ENCODE measurements at places on chromosomes 1 and 21.

- no peak for DNase-seq
Observed at GRCh38 chr1:164579381-164579780, 20.4 kb downstream of the PBX1 start.

GRCh38 chr1:61171974-61172373 is 89.6 kb downstream of the NFIA start:
- DNase-seq: no peak

GRCh38 chr1:233718057-233718456 is 104.2 kb downstream of the KCNK1 start:
- no peak for DNase-seq

- DNase-seq: no peak
Observed at GRCh38 chr1:44250068-44250781, 37.0 kb downstream of the DMAP1 start.

- DNase-seq: no peak
Observed at GRCh38 chr1:30781906-30782305, 24.3 kb upstream of the LAPTM5 start.

- DNase-seq: no peak
Observed at GRCh38 chr1:36657826-36658225, 175.1 kb upstream of the CSF3R start.

DNA sequence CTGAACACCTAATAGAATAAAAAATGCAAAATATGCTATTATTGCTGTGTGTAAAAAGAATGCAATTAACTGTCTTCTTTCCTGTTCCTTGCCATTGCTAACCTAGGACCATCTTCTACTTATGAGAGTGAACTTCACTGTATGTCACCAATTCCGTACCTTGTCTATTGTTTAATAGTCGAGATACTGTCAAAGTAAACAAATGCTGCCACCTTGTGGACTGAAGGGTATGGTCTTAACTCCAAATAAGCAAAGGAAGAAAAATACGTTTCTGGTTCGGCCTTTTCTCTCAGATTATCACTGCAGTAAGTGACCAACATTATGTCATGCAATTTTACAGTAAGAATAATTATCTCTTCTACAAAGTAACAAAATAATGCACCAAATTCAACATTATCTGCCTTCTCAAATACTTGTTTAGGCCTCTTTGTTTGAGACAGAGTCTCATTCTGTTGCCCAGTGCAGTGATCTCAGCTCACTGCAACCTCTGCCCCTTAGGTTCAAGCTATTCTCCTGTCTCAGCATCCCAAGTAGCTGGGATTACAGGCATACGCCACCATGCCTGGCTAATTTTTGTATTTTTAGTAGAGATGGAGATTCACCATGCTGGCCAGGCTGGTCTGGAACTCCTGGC is 133.4 kb downstream of the COP1 start:
- peak; percentile 54 for DNase-seq

DNA sequence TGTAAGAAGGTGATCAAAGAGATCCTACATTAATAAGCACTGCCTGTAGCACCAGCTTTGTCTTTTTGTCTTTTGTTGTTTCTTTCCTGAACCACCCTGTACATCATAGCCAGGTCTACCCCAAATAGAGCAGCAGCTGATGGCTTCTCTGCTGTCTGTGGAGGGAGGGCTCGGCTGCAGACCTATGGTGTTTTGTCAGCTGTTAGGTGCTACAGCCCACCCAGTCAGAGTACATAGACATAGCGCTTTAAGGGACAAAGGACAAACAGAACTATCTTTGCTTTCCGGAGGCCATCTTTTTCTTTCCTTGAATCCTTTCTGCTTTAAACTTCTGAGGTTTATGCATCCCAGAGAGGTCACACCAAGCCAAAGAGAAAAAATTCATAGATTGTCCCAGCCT is 258.1 kb downstream of the ZNF648 start:
- DNase-seq: no peak

GRCh38 chr1:14650951-14651350 is 52.5 kb downstream of the KAZN start:
- DNase-seq: no peak

DNA sequence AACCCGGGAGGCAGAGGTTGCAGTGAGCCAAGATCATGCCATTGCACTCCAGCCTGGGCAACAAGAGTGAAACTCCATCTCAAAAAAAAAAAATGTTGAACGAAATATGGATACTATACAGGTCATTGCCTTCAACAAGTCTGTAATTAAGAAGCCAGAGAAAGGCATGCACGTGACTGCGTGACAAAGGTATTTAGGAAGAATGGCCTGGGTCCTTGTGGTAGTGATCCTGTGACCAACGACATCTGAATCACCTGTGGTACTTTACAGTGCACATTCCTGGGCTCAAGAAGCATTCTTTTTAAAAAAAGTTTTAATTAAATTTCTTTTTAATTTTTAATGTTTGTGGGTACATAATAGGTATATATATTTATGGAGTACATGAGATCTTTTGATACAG is 115.0 kb downstream of the GREM2 start:
- no peak for DNase-seq

GRCh38 chr21:34926803-34927467 is 122.2 kb downstream of the RUNX1 start:
- no peak for DNase-seq

GRCh38 chr1:229685149-229685548 is 59.1 kb downstream of the URB2 start:
- DNase-seq: no peak

DNA sequence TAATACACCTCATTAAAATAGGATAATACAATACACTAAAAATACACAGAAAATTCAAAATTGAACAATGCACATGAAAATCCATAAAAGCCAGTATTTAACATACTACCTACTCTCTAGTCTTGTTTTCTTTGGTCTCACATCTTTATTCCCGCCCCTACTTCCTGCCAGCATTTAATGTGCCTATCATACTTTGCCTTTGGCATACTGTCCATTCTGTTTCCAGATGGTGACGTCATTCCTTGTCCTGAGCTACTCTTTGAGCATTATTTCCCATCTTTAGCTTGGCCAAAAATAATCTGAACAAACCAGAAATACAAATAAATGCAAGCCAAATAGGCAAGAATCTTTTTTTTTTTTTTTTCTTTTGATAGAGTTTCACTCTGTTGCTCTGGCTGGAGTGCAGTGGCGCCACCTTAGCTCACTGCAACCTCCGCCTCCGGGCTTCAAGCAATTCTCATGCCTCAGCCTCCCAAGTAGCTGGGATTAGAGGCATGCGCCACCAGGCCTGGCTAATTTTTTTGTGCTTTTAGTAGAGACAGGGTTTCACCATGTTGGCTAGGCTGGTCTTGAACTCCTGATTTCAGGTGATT is 4.4 kb downstream of the HFM1 start:
- no peak for DNase-seq

DNA sequence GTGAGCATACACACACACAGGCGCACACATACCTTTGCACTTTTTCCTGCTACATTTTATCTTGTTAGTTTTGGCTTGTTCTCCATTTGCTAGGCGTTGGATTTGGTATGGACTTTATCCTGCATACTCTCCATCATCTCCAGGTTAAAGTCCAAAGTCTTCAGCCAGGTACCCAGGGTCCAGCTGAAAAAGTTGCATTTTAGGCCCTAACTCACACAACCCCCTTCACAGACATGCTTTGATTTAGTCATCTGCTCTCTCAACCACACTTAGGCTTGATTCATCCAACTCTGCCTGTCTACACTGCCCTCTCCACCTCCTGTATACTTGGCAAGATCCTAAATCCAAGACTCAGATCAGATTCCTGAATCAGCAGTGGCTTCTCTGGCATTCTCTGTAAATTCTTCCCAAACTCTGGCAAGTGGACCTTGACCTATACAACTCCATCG is 10.7 kb upstream of the LAMB3 start:
- DNase-seq: no peak

- DNase-seq: no peak
Observed at GRCh38 chr1:167418391-167418790, 99.9 kb downstream of the CD247 start.

- no peak for DNase-seq
Observed at GRCh38 chr21:35988416-35989137, 71.7 kb downstream of the SETD4 start.

Data from CD4-positive, alpha-beta T cell treated with Interleukin-4 for 1 hour (primary cell).